Nasal cavity respiratory epithelium epithelial cell of viscerocranial mucosa (primary cell): ENCODE measurements at places on chromosomes 7 and 10. TPM values are rescaled to one million over a fixed set of nuclear protein-coding genes. Genes with fewer than 3 reads are reported as not detected.

INHBA gene
- total RNA-seq = 8.5 and 11.2 TPM in 2 replicates

CYP3A4 gene
- total RNA-seq = 0.07 TPM in 1 of 2 replicates, not detected in the other

C10orf95 gene
- total RNA-seq = 2.1 and 4.4 TPM in 2 replicates

OR2A7 gene
- total RNA-seq = 1.6 and 2.1 TPM in 2 replicates

SMO gene
- total RNA-seq = 3.1 and 16.1 TPM in 2 replicates

DRGX gene
- not detected in 2 replicates for total RNA-seq

MYL7 gene
- total RNA-seq = 0.34 and 0.43 TPM in 2 replicates

PRR15 gene
- total RNA-seq = 0.85 and 4.4 TPM in 2 replicates

SAMD9 gene
- total RNA-seq = 7.2 and 19.6 TPM in 2 replicates

AZGP1 gene
- total RNA-seq = 1.0 and 1.3 TPM in 2 replicates

FMC1 gene
- 3.1 and 9.2 TPM in 2 replicates for total RNA-seq

ADAMTS14 gene
- 0.14 and 0.68 TPM in 2 replicates for total RNA-seq

FZD1 gene
- total RNA-seq = 2.4 and 7.2 TPM in 2 replicates

CPXM2 gene
- total RNA-seq = 0.07 TPM in 1 of 2 replicates, not detected in the other

TLX1 gene
- not detected in 2 replicates for total RNA-seq

FAM185A gene
- total RNA-seq = 7.2 and 13.0 TPM in 2 replicates

CLRN3 gene
- total RNA-seq = not detected in 2 replicates

CREB3L2 gene
- total RNA-seq = 12.6 and 27.0 TPM in 2 replicates

TMEM176A gene
- not detected in 2 replicates for total RNA-seq

ICA1 gene
- 10.6 and 14.0 TPM in 2 replicates for total RNA-seq
